ENCODE measurements at places on chromosomes 3 and 15.
A peak's percentile ranks its signal among the peaks of the same experiment; 100 is the strongest.

GRCh38 chr15:71440489-71441110 is 325.3 kb downstream of the THSD4 start:
- DNase-seq, result peak; percentile 66

DNA sequence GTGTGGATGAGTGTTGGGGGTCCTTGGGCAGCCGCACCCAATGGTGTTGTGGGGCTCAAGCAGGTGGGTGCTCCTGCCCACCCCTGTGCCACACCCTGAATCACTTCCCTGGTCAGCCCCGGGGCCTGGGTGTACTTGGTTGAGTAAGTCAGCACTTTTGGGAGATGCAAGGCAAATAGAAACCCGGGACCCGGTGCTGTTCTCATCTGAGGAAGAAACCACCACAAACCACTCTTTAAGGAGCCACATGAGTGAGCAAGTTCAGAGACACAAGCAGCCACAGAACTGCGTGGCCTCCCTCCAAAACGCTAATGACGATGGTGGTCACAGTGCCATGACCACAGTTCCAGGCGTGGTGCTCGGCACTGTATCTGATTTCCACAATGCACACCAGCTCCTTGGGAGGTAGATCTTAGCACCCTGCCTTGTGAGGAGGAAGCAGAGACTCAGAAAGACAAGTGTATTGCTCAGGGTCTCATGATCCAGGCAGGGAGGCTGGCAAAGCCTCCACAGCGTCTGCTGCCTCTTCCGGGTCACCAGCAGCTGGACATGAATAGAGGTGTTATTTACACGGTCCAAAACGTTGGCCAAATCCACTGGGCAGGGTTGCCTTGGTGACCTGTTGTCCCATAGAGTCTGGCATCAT is 118.2 kb upstream of the ALDH1A3 start:
- DNase-seq, result no peak

GRCh38 chr3:38698061-38698460 is 48.6 kb upstream of the SCN5A start:
- no peak for DNase-seq

GRCh38 chr3:23800731-23801130 is 5.0 kb upstream of the UBE2E1 start:
- peak; percentile 33 for DNase-seq

DNA sequence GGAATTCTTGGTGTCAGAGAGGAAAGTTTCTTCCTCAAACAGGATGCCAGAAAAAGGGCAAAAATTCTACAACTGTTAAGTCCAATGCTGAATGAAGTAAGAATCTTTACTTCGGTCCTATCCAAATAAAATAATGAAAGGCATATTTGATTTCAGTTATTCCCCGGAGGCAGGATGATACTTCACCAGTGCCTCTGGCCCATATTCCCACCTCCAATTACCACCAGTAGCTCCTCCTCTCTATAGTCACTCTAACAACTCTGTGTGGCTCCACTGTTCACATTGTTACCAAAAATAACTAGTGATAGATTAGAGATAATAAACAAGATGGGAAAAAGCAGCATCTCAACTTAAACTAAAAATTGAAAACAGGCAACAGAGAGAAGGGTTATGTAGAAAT is 20.7 kb downstream of the MAP1A start:
- no peak for DNase-seq

DNA sequence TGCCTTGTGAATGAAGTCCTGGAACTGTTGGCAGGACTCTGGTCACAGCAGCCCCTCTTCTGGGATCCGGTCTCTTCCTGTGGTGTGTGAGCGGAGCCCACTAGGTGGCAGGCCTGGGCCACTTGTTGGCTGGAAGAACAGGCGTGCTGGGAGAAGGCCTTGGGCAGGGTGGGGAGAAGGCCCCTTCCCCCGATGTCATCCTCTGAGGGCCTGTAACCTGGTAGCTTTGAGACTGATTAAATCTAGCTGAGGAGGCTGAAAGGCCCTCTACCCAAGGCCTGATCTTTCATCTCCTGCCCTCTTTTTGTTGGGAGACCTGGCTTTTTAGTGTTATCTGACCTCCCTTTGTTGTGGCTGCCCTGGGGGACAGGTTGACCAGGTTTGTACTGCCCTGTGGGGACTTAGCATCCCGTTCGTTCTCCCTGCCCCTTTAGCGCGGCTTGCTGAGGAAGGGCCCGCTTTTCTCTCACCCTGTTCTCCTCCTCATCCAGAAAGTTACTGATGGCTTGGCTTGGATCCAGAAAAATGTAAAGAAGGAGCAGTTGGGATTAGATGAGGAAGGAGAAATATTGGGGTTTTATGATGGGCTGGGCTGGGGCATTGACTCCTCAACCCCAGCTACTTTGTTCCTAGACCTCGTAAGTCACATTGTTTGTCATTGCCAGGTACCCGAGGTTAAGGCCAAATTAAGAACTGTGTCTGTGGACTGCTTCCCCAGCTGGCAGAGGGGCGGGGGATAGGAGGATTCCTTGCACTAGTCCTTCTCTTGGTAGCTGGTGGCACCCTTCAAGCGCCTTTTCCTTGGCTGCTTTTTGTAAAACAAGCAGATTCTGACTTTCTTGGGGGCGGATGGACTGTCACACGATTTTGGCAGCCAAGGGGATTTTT is 48.5 kb downstream of the CHCHD6 start:
- peak; percentile 73 for DNase-seq

DNA sequence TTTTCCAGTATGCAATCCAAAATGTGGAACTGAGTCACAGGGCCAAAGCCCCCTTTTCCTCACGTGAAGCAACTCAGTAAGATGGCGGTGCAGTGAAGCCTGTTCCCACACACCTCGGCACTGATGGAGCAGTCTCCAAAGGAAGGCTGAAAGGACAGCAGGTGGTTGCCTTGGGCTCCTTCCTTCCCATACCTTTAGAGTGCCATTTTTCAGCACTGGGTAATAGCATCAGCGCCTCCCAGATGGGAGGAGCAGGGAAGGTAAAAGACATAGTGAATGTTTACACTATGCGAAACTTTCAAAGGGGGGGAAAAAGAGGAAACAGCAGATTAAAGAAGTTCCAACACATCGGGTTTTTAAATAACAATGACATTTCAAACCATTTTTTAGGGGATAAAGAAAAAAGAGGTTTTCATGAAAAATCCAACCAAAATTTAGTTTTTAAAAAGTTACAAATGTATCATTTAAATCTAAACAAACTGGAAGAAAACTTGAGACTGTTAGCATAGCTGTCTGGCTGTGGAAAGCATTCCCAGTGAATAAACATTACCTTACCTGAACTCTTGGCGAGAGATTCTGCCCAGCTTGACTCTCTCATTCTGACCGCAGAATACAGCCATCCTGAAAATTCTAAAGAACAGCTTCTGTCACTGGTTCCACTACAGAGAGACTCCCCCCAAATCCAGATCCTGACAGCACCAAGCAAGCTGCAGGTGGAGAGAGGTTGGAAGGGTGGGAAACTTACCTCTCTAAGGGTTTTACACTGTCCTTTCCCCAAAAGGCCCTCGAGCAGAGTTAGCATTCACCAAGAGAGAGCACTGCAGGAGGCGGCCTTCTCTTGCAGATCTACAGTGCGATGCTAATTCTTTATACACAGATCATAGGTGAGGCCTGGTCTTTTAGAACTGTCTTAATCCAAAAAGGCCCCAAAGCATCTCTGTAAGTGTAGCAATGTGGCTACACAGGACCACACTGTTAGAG is 32.6 kb downstream of the ABCC5 start:
- DNase-seq, result no peak

DNA sequence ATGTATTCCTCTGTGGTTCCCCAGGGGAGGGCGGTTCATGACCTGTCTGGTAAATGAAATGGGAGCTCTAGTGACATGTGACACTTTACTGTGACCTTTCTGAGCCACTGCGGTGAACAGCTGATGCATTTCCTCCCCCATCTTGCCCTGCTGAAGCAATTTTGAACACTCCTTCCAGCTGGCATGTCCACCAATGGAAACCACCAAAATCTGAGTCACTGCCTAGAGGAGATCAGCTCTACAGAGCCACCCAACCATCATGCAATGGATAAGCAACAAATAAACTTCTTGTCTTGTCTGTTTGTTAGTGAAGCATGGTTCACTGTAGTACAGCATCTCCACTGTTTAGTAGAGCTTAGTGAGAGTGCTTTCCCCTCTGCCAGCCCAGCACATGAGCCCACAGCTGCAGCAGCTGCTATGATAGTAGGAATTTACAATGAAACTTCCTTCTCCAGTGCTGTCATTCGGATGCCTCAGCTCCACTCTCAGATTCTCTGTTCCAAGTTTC is 479.4 kb downstream of the NTRK3 start:
- peak; percentile 95 for DNase-seq

- no peak for DNase-seq
Measured at GRCh38 chr15:81531109-81531592, 157.1 kb upstream of the TMC3 start.

GRCh38 chr3:62632510-62633294 is 242.5 kb downstream of the CADPS start:
- no peak for DNase-seq

DNA sequence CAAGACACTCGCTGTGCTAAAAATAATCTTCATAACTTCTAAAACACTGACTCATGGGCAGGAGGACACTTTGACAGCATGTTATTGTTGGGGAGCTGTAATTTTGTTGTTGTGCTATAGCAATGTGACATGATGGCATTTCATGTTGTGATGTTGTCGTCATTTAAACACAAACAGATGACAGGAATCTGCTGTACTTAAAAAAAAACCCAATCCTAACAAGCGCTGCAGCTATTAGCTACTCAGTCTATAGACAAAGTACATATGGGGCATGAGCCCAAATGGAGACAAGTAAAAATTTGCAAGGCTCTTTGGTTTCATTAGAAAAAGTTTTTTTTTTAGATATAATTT is 828 bp upstream of the ATOSA start:
- peak; percentile 46 for DNase-seq
